ENCODE measurements at places on chromosomes 2 and 18.

DNA sequence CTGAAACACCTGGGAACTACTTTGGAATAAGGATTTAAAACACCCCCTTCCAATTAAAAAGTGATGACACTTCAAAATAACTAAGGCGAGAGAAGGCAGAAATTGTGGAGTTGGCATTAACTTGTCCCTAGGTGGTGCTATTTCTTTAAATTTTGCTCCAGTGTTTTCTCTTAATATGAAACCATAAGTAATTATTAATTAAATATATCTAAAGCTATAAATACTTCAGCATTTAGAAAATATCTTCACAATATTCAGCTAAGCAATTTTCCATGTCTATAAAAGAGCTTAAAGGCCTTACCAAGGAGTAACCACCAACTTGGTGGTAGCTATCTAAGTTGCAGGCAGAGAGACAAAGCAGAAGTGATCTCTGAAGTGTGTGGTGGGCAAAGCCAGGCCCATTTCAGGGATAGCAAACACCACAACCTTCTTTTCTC, 186.8 kb upstream of the PGAP1 start:
- no peak for DNase-seq

DNA sequence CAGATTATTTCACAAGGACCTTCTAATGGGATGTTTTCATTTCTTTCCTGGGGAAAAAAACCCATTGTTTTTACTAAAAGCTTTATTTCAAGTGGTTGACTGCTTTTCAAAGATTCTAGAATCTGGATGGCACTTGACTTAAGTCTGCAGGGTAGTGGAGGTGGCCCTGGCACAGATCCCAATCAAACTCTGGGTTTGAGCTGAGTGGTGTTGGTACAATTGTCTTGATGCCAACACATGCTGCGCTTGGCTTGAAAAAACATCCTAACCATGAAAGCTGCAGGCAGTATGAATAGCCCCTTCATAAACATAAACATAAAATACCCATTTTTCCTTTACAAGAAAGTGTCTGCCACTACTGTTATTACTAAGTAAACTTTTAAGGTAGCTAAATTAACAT, 3.6 kb downstream of the PAPOLG start:
- DNase-seq: no peak

DNA sequence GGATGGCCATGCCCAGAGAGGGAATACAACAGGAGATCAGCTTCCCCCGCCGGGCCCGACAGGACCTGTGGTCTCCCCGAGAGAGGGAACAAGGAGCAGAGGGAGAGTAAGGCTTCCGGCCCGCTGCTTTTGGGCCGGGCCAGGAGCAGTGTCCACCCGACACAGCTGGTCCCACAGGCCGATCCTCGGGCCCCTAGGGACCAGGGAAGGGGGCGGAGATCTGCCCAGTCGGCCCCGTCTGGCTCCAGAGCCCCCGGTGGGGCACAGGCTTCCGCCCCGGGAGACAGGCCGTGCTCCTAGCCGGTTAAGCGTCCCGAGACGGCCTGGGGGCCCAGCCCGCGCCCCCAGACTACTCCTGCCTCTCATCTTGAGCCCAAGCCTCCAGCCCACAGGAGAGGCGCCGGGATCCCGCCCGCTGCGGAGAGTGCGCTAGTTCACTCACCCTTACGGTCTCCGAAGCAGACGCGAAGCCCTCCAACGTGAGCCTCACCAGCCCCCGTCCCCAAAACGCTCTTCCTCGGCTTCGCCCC, at the start of gene MCFD2:
MCFD2 (minus strand) TSS at position 526 of the 530 bp plus-strand sequence. CDS start 6,635 bp downstream, outside the sequence.
- peak; percentile 1 for DNase-seq

GRCh38 chr18:23994361-23994902, 20.1 kb upstream of the TTC39C start:
- DNase-seq: no peak

DNA sequence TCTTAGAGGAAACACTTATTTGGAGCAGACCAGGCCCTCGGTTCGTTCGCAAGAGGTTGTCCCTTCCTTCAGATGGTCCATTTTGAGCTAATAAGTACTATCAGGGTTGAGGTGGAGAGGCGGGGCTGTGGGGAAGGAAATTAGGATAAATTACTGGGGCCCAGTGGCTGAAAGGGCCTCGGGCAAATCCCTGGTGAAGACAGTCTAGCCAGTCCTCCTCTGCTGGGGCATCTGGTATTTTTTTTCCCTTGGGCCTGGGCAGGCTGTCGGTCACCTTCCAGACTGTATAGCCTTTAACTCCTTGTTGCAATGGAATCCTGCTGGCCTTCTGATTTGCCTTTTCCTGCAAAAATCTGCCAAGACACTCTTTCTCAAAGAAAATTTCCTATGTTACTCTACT, 1.7 kb upstream of the MYO3B start:
- DNase-seq: no peak

DNA sequence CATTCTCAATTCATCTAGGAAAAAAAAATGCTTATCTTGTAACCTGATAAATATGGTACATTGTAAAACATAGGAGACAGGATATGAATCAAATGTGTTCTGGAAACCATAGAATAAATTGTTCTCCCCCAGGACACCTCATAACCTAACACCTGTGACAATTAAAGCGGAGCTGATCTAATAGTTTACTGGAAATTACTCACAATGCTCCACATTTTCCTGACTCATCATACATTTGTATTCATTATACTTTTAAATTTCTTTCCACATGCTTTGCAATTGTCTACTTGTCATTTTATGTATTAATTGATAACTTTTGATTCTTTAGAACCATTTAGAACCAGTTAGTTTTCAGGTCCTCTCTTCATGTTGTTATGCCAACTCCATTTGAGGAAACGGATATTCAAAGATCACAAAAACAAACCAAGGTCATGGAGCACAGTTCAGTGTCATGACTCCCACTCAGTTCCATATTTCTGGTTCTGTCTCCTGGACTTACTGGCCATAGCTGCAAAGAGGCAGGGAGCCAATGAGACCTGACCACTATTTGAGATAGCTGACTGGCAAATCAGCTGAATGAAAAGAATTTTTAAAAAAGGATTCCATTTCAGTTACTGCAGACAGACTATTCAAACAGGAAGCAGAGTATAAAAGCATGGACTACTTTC, 128.5 kb downstream of the CALCRL start:
- DNase-seq: no peak

DNA sequence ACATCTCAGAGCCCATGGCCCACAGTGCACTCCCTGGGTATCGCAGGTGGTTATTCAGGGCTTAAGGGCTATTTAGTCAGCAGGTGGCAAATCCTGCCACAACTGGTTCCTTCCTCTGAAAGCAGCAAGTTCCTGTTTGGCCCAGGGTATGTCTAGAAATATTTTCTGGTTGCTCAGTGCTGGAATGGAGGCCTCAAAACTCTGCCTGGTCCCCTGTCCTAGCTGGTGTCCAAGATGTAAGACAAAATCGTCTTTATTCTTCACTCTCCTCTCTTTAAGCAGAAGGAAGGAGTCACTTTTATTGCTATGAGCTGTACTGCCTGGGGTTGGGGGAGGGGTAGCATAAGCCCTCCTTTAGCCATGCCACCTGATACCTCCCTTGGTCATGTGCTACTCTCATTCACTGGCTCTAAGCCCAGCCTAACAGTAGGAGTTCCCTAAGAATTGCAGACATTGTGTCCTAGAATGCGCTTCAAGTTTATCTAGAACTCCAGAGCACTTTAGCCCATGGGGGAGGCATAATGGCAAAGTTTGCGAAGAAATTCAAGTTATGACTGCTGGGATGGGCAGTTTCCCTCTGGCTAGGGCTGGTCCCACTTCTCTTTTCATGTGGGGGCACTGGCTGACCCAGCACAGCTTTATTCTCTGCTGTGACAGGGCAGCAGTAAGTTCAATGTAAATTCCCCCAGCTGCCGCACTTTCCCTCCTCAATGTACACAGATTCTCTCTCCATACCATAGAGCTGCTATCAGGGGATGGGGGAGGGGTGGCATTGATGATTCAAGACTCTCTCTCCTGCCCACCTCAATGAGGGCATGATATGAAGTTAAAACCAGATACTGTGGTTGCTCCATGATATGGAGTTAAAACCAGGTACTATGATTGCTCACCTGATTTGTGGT, 27.1 kb upstream of the CWC22 start:
- DNase-seq: no peak

- no peak for DNase-seq
Measured at GRCh38 chr2:71666094-71666474, 212.7 kb downstream of the DYSF start.

- DNase-seq: no peak
Measured at GRCh38 chr2:99770876-99771275, 281.1 kb upstream of the REV1 start.

DNA sequence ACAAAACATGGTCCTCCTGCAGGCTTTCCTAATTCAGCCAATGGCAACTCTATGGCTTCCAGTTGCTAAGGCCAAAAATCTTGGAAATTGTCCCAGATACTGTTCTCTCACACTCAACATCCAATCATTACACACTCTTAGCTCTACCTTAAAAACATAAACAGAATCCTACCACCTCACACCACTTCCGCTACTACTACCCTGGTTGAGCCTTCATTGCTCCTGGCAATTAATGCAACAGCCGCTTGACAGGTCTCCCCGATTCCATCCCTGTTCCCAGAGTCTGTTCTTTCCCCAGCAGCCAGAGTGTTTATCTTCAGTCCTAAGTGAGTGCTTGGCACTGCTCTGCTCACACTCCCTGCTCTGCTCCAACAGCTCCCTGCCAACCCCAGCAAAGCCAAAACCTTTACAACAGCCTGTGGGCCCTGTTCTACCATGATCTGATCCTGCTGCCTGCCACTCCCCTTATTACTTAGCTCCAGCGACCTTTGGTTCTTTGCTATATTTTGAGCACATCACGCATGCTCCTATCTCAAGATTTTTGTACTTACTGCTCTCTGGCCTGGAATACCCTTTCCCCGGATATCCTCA, 67.5 kb upstream of the AMMECR1L start:
- no peak for DNase-seq

DNA sequence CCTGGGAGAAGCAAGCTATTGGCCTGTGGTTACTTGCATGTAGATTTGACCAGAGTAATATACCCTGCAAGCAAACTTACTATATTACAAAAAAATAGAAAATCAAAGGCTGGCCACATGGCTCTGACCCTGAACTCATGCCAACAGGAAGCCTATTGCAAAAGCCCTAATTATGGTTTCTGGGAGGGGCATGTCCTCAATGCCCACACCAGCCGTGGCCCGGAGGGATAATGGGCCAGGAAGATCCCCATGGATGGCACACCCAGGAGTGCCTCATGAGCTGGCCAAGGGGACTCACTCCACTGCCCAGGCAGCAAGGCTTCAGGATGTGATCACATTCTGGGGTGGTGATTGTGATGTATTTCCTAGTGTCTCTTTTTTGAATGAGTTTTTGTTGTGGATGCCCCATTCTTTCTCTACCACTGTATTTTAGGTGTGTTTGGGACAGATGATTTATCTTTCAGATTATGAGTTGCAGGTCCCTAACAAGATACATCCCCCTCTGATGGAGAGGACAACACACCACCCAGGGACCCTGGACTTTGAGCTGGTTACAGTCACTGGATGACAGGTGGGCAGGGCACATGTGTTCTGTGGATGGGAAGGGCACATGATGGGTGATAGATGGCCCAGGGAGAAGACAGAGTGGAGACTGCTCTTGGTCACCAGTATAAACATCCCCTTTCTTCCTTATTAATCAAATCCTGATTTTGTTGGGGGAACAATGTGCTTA, 18.7 kb upstream of the TFCP2L1 start:
- no peak for DNase-seq

- DNase-seq: no peak
Measured at GRCh38 chr2:173079973-173080860, 4.6 kb downstream of the MAP3K20 start.

DNA sequence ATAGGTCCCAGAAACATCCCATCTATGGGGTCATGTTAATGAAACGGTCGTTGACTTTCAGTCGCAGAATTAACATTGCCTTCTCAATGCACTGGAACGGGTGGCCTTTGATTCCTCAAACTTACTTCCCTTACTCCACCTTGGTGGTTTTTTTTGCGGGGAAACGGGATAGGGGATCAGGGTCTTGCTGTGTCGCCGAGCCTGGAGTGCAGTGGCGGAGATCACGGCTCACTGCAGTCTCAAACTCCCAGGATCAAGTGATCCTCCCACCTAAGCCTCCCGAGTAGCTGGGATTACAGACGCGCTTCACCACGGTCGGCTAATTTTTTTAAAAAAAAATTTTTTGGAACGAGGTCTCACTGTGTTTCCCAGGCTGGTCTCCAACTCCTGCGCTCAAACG, 754 bp downstream of the ATG16L1 start:
- no peak for DNase-seq

DNA sequence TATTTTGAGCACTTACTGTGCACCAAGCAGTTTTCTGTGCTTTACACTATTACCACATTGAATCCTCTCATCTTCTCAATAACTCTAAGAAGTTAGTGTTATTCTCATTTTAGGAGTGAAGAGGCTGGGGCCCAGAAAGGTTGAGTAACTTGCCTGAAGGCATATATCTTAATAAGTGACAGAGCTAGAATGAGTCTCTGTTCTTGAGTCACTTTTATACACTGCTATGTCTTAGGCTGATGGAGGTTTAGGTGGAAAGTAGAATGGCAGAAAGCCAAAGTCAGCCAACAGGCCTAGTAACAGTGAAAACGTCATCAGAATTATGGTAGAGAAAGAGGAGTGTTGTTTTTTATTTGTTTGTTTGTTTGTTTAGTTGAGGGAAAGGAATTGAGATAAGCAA, 27.9 kb upstream of the RPE start:
- no peak for DNase-seq

DNA sequence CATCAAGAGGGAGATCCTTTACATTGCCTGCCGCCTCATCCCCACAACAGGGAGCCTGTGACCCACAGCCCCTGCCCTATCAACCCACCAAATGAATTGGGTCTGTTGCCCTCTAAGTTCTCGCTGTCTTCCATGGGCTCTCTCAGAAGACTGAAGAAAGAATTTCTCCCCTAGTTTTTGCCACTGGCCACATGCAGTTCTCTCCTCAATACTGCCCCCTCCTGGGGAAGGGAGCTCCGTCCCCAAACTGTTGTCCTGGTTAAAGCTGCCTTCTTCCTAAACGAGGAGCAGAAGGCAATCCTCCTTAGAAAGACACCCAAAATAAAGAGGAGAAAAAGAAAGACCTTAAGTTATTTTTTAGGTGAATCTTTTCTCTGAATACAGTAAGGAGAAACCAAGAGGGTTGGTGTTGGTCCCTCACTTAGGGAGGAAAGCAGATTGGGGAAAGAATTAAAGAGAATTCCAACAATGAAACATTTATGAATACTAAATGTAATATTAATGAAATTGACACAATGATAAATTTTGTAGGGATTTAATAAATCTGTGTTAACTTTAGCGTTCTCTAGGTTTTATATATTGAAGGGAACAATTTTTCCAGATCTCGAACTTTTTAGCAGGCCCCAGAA, 31.1 kb upstream of the SATB2 start:
- DNase-seq: no peak

DNA sequence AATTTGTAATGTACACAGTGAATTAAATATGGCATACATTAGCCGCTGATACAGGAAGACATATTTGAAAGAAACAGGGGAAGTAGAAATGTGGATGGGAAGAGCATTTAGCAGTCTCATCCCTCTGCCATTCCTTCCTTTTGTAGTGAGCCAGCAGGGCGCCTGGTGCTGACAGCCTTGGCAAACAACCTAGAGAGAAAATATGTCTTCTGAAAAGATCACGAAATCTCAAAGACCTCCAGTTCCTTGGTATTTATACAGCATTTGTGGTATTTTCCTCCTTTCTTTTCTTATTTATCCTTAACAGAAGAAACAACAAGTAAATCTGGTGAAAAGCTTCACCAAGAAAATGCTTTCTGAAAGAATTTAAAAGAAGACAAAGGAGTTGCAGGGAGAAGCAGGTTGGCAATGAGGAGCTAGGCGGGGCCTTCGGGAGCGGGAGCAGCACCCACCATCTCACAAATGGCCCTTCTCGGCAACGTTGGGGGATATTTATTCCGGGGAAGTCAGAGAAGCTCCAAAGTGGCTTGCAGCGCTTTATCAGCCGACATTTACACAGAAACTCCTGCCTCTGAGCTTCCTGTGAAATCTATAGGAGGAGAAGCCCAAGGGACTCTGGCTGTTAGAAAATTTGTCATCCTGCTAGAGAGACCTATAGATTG, 406.1 kb upstream of the NRP2 start:
- DNase-seq: no peak
